Left ventricle myocardium superior (tissue), 1 donor: ENCODE measurements at places on chromosomes 16 and 17. TPM values are rescaled to one million over a fixed set of nuclear protein-coding genes. Genes with fewer than 3 reads are reported as not detected.

DNA sequence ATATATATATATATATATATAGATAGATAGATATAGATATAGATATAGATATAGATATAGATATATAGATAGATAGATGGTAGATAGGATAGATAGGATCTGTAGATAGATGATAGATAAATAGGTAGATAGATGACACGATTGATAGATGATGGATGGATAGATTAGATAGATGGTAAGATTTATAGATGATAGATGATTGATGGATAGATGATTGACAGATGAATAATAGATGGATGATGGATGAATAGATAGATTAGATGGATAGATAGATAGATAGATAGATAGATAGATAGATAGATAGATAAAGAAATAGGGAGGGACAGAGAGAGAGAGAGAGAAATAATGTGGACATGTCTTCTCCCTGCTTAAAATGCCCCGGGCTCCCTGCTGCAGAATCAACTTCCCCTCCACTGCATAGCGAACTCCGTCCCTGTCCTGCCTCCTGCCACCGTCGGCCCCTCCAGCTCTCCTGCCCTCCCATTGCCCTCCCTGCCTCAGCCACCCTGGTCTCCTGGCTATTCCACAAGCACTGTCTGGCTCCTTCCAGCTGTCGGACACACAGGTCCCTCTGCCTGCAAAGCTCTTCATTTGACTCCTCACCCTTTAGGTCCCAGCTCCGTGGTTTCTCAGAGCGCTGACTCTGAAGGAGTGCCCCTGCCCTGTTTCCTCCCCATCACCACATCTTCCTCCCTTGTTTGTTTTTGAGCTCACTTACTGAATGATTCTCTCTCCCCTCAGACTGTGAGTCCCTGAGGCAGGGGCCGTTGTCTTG lies 254.0 kb downstream of the KATNIP start:
- no peak for DNase-seq

DNA sequence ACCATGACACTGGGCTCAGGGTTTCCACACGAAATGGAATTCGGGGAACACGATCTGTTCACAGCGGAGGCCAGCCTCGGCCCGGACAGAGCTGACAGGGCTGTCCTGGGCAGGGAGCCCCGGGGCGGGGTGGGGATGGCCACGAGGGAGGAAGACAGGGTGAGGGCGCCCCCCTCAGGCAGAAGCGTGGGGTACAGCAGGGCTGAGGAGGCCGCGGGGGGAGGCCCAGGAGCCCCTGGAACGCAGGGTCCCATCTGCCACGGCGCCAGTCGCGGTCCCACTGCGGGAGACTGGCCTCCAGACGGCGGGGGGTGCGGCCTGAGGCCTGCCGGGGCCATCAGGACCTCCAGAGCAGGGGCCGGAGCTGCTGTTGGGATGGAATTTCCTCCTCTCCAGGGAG lies 75.9 kb downstream of the LMF1 start:
- DNase-seq, result no peak

DNA sequence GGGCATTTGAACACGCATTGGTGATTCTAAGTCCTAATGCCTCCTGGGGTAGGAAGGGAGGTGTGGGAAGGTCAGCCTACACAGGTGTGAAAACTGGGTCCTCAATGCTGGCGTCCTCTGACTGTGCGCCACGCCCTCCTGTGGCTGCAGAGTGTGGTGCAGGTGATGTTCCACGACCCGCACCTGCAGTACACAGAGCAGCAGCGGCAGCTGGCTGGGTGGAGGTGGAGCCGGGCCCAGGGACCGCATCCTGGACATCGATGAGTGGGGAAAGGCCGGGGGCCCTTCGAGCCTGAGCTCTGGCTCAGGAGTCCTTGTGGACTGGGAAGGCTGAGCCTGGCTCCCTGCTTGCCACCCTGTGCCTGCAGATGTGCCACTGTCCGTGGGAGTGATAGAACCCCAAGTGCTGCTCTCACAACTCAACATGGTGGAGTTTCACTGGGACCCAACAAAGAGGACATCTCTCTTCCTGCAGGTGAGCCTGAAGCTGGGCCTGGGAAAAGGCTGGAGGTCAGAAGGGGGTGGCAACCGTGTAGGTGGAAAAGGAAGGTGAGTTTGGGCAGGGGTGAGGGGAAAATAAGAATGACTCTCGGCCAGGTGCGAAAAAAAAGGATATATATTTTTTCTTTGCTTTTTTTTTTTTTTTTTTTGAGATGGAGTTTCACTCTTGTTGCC lies 14.0 kb upstream of the STAC2 start:
- peak; percentile 47 for DNase-seq

DNA sequence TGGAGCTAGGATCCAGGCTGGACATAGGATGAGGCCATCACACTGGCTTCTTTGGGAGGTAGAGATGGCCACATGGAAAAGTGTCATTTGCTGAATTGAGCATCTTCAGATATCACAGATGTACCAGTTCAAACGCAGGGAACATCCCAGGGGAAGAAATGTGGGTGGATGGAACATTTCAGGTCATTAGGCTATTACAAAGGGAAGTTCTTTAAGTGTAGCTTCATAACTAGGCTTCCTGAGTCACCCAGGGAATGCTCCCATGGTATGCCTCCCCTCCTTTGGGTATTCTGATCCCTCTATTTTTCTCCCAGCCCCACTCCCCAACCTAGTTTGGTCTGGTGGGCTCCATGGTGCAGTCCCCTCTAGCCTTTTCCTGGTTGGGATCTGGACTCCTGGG lies 69.8 kb upstream of the IRX3 start:
- no peak for DNase-seq

DNA sequence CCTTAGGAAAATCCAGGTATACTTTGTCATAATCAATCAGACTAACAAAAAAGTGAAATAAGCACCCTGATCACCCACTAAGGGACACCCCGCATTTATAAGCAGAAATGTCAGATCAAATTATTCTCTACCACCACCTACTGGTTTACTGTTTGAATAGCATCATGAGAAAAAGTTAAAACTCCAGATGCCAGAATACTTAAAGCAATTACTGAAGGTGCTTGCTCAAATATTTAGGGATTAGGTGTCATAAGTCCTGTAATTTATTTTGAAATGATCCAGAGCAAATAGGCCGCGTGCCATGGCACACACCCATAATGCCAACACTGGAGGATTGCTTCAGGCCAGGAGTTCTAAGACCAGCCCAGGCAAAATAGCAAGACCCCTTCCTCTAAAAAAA lies 2.3 kb downstream of the TOP2A start:
- no peak for DNase-seq

DNA sequence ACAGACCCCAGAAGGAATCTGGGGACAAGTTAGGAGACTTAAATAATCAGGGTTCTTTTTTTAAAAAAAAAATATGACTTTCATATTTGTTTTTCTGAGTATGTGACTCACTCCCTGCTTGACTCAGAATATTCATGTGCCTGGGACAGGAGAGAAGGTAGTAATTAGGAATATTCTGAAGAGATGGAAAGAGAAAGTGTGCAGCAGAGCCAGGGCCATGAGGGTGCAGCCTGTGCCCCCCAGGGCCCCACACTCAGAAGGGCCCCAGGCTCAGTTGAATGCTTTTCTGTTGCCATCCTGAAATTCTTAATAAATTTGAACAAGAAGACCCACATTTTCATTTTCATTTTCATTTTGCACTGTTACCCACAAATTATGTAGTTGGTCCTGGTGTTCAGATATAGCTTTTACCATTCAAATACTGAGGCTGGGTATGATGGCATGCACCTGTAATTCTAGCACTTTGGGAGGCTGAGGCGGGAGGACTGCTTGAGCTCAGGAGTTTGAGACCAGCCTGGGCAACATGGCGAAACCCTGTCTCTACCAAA lies 11.5 kb upstream of the LONP2 start:
- no peak for DNase-seq

DNA sequence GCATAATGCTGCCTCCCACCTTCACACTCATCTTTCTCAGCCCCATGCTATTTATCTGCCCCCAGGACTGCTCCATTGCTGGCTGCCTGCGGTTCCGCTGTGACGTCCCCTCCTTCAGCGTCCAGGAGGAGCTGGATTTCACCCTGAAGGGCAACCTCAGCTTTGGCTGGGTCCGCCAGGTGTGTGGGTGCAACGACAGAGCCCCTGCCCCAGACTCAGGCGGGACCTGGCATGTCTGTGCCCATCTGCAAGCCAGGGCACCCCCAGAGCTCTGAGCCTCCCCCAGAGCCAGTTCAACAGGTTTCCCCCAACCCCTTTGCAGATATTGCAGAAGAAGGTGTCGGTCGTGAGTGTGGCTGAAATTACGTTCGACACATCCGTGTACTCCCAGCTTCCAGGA lies 12.9 kb upstream of the ITGAD start:
- no peak for DNase-seq

DNA sequence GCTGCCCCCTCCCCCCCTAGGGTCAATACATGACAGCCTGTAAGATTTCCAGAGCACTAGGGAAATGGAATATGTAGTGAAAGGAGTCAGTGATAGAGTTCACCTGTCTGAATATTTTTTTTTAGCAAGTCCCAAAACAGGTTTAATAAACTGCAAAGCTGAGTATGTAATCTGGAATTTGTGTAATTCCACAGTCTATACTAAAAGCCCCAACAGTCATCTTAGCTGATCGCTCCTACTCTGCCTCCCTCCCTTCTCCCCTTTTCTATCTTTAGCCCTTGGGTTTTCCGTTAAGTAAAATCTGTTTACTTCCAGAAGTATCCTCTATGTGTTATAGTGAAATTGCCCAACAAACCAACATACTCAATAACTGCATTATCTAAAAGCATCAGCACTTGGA lies 3.5 kb downstream of the CDH13 start:
- no peak for DNase-seq

GRCh38 chr17:1211287-1211686 lies 31.5 kb upstream of the ABR start:
- DNase-seq, result no peak

DNA sequence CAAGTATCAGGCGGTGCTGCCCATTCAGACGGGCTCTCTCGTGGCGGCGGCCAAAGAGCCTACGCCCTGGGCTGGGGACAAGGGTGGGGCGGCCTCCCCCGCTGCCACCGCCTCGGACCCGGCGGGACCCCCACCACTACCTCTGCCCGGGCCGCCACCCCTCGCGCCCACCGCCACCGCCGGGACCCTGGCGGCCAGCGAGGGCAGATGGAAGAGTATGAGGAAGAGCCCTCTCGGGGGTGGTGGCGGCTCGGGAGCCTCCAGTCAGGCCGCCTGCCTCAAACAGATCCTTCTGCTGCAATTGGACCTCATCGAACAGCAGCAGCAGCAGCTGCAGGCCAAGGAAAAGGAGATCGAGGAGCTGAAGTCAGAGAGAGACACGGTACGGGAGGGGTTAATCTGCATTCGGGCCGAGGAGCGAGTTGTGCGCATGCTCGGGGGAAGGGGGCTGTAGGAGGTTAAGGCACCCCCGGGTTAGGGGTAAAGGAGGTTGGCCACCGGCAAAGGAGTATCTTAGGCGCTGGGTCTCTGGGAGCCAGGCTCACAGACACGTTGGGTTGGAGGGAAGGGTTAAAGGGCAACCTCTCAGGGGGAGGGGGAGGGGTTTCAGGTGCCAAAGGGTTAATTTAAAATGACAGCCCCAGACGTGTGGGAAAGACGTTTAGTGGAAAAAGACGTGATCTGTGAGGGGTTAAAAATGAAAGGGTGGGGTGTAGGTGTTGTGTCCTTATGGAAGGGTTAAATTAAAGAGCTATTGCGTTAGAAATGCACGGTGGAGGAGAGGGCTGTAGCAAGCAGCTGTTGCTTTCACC lies 1.4 kb downstream of the MSL1 start:
- DNase-seq, result peak; percentile 56

DNA sequence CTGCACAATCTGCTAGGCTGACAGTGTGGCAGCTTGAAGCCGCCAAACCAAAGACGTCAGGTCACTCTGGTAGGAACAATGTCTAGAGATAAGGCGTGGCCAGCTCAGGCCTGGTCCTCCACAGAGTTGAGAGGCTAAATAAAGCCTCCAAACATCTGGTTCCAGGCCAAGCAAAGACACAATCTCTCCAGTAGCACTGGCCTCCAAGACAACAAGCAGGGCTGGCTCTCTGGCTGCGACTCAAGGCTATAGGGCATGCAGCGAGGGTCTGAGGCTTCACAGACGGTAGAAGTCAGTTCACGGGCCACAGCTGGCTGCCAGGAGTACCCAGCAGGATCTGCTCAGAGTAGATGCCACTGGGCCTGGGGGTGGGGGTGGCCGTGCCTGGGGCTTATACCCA lies 75.6 kb downstream of the ABR start:
- DNase-seq, result peak; percentile 80

DNA sequence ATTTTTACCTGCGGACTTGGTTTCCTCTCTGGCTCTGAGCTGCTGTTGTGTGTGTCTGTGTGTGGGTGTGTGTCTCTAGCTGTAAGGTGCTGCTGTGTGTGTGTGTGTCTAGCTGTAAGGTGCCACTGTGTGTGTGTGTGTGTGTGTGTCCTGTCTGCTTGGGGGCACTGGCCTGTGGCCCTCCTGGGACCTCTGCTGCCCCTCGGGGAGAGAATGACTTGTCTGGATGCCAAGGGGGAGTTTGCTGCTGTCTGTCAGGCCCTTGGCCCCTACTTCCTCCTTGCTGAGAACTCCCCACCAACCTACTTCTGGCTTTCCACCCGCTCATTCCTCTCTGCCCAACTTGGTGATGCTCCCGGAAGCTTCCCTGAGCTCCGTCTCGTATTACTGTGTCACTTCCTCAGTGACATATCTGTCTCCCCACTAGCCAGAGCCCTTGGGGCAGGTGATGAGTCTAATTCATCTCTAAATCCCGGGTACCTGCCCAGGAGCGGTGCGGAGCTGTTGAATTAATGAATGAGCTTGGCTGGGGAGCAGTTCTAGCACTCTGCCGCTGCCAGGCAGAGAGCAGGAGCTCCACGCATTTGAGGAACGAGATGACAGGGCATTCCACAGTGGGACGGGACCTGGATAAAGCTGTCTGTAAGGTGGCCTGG lies 3.5 kb upstream of the LASP1NB start:
- DNase-seq, result no peak

GRCh38 chr17:77535892-77536291 lies 395.1 kb downstream of the SEC14L1 start:
- no peak for DNase-seq

DNA sequence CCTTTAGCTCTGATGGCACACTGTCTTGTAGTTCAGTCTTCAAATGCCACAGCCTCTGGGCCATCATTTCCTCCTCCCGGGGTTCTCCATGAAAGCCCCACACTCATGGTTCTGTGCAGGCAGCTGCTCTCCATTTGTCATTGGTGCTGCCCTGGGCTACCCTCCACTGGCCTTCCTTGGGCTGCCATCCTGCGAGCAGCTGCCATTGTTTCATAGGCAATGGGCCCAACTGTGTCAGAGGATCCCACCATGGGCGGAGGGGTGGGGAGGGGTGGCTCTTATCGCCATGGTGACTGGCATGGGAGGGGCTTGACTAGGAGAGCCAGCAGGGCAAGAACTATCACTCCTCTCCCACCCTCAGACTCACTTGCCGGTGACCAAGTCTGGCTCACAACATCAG lies 38.6 kb upstream of the BRD7 start:
- no peak for DNase-seq

Gene CCDC154
- 1.6 TPM for total RNA-seq

Gene STX1B
- 0.40 TPM for total RNA-seq

Gene KRT23
- total RNA-seq, result not detected

Gene ATAD5
- total RNA-seq, result 0.50 TPM

Gene CWC25
- 10.0 TPM for total RNA-seq
